T-helper 17 cell (primary cell): ENCODE measurements at places on chromosomes 7 and 10. TPM values are rescaled to one million over a fixed set of nuclear protein-coding genes. Genes with fewer than 3 reads are reported as not detected.

GRCh38 chr10:60334991-60335390, 54.7 kb downstream of the ANK3 start:
- H3K4me1 ChIP-seq = no peaks in the 10 kb centered on the region
- H3K4me3 ChIP-seq = no peak overlapping the region
- H3K36me3 ChIP-seq = peaks cover 2% of the 10 kb centered on the region
- no peaks in the 10 kb centered on the region for H3K27me3 ChIP-seq
- H3K27ac ChIP-seq = no peak overlapping the region

- peaks cover 3% of the 10 kb centered on the region for H3K27me3 ChIP-seq
- peaks cover 2% of the 10 kb centered on the region for H3K4me1 ChIP-seq
- H3K4me3 ChIP-seq = no peak overlapping the region
These were observed 99.6 kb upstream of the CCNY start for GRCh38 chr10:35236739-35237138.

The PNLIP gene
- not detected for total RNA-seq

The GIMAP4 gene
- 113 TPM for total RNA-seq

DNA sequence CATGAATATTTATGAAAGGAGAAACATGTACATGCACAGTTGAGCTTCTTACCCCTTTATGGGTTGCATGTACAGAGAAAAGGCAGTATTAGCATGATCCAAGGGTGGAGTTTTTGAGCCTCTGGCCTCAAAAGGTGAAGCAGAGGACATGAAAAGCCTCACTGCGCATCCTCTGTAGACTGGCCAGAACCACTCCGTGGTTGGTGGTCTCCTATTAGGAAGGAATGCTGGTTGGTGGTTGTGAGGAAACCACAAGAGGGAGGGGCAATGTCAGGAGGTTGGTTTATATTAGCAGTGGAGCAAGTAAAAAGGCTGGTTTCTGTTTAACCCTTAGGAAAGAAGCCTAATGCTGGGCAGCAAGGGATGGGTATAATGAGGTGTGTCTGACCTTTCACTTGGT, 37.5 kb downstream of the AHCYL2 start:
- H3K27me3 ChIP-seq = no peaks in the 10 kb centered on the region
- H3K4me1 ChIP-seq = peaks cover 26% of the 10 kb centered on the region
- peak overlapping the region; percentile 73 for H3K4me3 ChIP-seq

DNA sequence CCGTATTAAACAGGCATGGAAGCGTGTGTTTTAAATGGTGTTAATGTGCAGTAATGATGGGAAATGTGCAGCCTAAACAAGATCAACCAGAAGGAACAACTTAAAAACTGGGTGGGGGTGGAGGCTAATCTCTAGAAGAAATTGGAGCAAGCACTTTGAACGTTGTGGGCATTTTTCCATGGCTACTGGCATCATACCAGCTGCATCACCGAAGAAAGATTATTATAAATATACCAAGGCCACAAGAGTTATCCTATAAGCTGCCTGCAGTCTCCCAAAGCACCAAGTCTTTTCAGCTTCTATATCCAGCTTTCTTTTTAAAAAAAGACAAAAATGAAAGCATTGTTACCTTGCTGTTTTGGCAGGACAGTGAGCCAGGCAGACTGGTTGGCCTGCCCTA, 79.9 kb downstream of the FGFR2 start:
- H3K27ac ChIP-seq = no peak overlapping the region
- no peaks in the 10 kb centered on the region for H3K27me3 ChIP-seq
- no peak for DNase-seq
- H3K4me1 ChIP-seq = peaks cover 4% of the 10 kb centered on the region
- H3K4me3 ChIP-seq = no peak overlapping the region

The CALHM1 gene
- not detected for total RNA-seq

The URGCP gene
- total RNA-seq = 23.3 TPM

DNA sequence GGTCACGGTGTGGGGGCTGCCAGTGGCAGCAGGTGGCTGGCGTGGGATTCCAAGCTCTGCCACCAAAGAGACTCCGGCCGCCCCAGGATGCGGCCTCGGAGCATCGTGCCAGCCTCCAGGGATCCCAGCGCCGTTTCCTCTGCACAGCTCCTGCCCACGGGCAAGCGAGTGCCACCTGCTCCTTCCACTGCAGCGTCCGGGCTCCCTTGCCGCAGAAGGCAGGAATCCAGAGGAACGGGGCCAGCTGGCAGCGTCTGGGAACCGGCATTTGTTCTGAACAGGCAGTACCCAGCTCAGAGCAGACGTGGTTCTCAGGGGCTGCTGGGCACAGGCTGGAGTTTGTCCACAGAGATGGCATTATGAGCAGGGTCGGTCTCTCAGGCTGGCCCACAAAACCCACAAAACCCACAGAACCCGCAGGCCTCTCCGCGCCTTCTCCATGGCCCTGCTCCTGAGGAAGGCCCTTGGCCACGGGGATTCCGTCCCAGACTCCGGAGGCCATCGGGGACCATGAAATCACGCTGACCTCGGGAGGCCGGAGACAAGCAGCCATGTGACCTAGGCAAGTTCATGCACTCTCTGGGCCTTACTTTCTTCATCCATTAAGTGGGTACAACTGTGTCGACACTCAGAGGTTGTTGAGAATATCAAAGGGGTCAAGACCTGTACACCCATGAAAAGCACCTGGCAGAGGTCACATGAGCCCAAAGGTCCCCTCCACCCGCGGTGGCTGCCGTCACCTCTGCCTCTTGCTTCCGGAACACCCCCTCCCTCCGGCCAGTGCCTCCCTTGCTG, 72.1 kb upstream of the TNRC18 start:
- H3K27me3 ChIP-seq = no peaks in the 10 kb centered on the region
- peak overlapping the region; percentile 80 for H3K4me3 ChIP-seq
- no peaks in the 10 kb centered on the region for H3K36me3 ChIP-seq
- no peak overlapping the region for H3K27ac ChIP-seq
- H3K4me1 ChIP-seq = peaks cover 8% of the 10 kb centered on the region
- no peak for DNase-seq

- H3K36me3 ChIP-seq = peaks cover 18% of the 10 kb centered on the region
- no peak overlapping the region for H3K4me3 ChIP-seq
- H3K27ac ChIP-seq = no peak overlapping the region
- no peaks in the 10 kb centered on the region for H3K27me3 ChIP-seq
- peaks cover 2% of the 10 kb centered on the region for H3K4me1 ChIP-seq
These were observed 120.2 kb upstream of the AMPH start for GRCh38 chr7:38751416-38751815.

The SPDYE2 gene
- 0.21 TPM for total RNA-seq

The SFXN2 gene
- 5.6 TPM for total RNA-seq

GRCh38 chr7:124452186-124452585, 313.4 kb downstream of the GPR37 start:
- H3K4me3 ChIP-seq = no peak overlapping the region
- H3K36me3 ChIP-seq = no peaks in the 10 kb centered on the region
- no peak for DNase-seq
- H3K27me3 ChIP-seq = no peaks in the 10 kb centered on the region
- no peak overlapping the region for H3K27ac ChIP-seq

GRCh38 chr10:80632742-80633141, 95.0 kb downstream of the SH2D4B start:
- no peaks in the 10 kb centered on the region for H3K4me1 ChIP-seq
- H3K27ac ChIP-seq = no peak overlapping the region
- H3K36me3 ChIP-seq = no peaks in the 10 kb centered on the region
- H3K27me3 ChIP-seq = peaks cover 24% of the 10 kb centered on the region
- no peak for DNase-seq

GRCh38 chr10:101841826-101842225, 1.8 kb downstream of the KCNIP2 start:
- no peaks in the 10 kb centered on the region for H3K27me3 ChIP-seq
- peaks cover 39% of the 10 kb centered on the region for H3K4me1 ChIP-seq
- H3K4me3 ChIP-seq = no peak overlapping the region
- no peak overlapping the region for H3K27ac ChIP-seq

The PDK4 gene
- 0.18 TPM for total RNA-seq

DNA sequence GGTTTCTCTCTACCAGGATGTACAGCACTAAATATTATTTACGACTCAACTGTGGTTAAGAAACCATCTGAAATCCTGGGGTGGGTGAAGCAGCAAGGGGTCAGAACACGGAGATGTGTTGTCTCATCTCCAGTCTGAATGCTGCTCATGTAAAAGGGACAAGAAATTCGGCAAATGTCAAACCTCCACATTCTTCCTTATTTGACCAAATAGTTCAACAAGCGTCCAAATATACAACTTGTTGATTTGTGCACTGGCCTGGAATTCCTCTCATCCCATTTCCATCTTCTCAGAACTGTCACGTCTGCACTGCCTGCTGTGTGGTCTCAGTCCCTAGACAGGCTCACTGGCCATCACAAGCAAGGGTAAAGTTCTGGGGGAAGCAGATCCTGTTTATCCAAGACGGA, 520.0 kb downstream of the PARD3 start:
- H3K4me3 ChIP-seq = no peak overlapping the region
- no peak overlapping the region for H3K27ac ChIP-seq
- no peaks in the 10 kb centered on the region for H3K36me3 ChIP-seq
- no peak for DNase-seq

DNA sequence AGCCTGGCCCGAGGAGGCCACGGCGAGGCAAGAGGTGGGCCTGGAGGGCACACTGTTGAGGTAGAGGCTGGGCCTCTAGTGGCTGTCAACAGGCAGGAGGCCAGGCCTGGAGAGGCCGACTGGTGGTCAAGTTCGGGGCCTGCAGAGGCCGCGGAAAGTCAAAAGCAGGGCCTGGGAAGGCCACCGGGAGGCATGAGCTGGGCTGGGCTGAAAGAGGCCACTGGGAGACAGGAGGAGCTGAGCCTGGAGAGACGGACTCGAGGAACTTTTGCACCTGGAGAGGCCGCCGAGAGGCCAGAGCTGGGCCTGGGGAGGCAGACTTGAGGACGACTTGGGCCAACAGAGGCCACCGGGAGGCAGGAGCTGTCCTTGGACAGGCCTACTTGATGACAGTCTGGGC, 321.2 kb downstream of the ZNF479 start:
- no peaks in the 10 kb centered on the region for H3K4me1 ChIP-seq
- H3K27me3 ChIP-seq = no peaks in the 10 kb centered on the region
- H3K27ac ChIP-seq = no peak overlapping the region

GRCh38 chr7:92685136-92686042, 95.2 kb upstream of the FAM133B start:
- H3K36me3 ChIP-seq = no peaks in the 10 kb centered on the region
- peak overlapping the region; percentile 59 for H3K4me3 ChIP-seq
- peaks cover 61% of the 10 kb centered on the region for H3K4me1 ChIP-seq

GRCh38 chr10:2020836-2021235, 283.5 kb upstream of the ADARB2 start:
- no peak overlapping the region for H3K4me3 ChIP-seq
- H3K36me3 ChIP-seq = no peaks in the 10 kb centered on the region
- no peak overlapping the region for H3K27ac ChIP-seq
- DNase-seq = no peak

- no peaks in the 10 kb centered on the region for H3K36me3 ChIP-seq
- no peak for DNase-seq
- no peak overlapping the region for H3K4me3 ChIP-seq
- no peaks in the 10 kb centered on the region for H3K27me3 ChIP-seq
- no peak overlapping the region for H3K27ac ChIP-seq
- no peaks in the 10 kb centered on the region for H3K4me1 ChIP-seq
These were observed 927.4 kb downstream of the LRMDA start for GRCh38 chr10:76358743-76359395.

DNA sequence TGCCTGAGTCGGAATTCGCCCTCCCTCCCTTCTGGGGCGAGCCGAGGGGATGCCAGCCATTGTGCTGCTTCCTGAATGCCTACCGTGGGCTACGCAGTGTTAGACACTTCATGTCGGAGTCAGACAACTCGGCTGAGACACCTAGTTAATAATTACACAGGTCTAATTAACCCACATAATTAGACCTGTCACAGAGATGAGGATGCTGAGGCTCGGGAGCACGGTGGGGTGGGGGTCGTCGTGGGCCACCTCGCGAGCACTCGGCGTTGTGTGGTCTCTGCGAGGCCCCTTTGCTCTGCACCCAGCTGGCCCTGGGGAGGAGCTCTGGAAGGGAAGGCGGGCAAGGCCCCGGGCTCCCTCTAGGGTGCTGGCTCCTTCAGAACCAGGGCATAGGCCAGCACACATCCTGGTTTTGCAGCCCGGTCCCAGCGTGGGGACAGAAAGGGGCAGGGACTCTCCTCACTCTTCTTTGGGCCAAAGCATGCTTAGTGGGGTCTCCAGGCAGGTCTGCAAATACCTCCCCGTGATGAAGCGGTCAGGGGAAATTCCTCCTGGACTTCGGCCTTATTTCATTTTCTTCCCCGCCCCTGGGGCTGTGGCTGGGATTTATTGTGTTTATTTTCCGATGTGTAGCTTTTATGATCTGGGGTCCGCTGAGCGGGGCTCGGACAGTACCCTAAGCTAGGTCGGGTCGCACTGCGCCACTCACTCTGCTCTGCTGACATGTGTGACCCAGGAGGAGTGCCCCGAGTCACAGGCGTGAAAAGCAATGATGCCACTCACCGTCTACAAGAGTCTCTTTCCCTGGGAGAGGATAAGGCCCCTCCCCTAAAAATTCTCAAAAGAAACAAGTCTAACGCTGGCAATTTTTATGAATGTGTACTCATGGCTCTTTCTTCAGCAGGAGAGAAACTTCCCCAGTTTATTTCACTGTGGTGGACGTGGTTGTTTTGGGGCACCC, 4.9 kb upstream of the FOXL3 start:
- DNase-seq = no peak
- H3K27me3 ChIP-seq = peaks cover 54% of the 10 kb centered on the region
- H3K27ac ChIP-seq = no peak overlapping the region
- peaks cover 2% of the 10 kb centered on the region for H3K4me1 ChIP-seq
- H3K4me3 ChIP-seq = no peak overlapping the region

The PAPOLB gene
- total RNA-seq = not detected

DNA sequence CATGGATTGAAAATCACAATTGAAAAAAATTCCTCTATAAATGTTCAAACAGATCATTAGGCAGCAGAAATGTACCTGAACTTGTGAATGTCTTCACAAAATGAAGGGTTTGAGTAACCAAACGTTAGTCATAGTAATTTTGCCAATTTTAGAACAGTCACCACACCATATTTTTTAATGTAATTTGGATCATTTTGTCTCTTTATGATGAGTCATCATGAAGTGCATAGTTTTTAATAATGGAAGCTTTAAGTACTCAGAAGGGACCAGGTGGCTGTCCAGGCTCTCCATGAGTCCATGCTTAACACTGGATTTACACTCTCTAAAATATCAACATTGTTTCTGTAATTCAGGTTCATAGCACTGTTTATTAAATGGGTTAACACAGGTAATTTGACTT, 219.2 kb downstream of the ETV1 start:
- H3K27me3 ChIP-seq = peaks cover 4% of the 10 kb centered on the region
- H3K4me3 ChIP-seq = no peak overlapping the region
- H3K27ac ChIP-seq = no peak overlapping the region
- DNase-seq = no peak
- no peaks in the 10 kb centered on the region for H3K4me1 ChIP-seq
- no peaks in the 10 kb centered on the region for H3K36me3 ChIP-seq

The CFTR gene
- not detected for total RNA-seq

- no peaks in the 10 kb centered on the region for H3K27me3 ChIP-seq
- peaks cover 21% of the 10 kb centered on the region for H3K4me1 ChIP-seq
- DNase-seq = no peak
- no peak overlapping the region for H3K27ac ChIP-seq
- no peaks in the 10 kb centered on the region for H3K36me3 ChIP-seq
- H3K4me3 ChIP-seq = peak overlapping the region; percentile 46
These were observed 22.5 kb downstream of the PCGF5 start for GRCh38 chr10:91242940-91243339.

The KLHL7 gene
- total RNA-seq = 14.5 TPM
